ENCODE measurements at places on chromosomes 4 and X.

DNA sequence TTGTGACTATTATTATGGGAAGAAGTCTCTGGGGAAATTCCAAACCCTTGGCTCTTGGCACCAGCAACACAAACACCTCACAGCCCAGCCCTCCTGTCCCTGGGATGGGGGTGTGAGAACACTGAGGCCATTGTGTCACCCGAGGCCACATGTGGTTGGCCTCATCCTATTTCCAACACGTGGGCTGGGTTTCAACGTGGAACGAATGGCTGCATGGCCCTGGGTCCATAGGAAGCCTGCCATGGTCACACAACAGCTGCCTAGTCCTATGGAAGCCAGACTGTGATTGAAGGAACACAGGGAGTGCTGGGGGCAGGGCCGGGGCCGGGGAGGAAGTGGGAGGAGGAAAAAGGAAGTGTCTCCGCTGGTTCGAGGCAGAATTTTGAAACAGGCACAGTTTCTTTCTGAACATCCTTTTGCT lies 10.0 kb downstream of the CLCN4 start:
- DNase-seq: peak; percentile 48

GRCh38 chrX:150486011-150486410 lies 82.4 kb upstream of the MTM1 start:
- peak; percentile 30 for DNase-seq

DNA sequence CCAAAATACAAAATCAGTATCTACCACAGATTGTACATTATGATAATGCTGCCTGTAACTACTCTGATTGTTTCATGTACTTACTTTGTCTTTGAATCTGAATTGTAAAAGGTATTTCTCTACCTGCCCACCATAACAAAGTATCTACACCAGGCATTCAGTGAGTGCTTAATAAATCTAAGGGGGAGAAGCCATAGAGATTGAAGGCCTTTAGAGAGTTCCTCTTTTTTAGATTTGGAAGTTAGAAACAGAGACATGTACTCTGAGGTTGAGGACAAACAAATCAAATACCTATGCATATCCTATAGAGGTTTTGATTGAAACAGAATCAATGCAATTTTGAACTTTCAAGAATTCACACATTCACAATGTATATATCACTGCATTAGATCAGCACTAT lies 42.7 kb downstream of the SAT1 start:
- no peak for DNase-seq

- DNase-seq: no peak
These were observed 115.1 kb downstream of the CPEB2 start for GRCh38 chr4:15117270-15117946.

GRCh38 chrX:9390693-9391368 lies 74.0 kb upstream of the TBL1X start:
- DNase-seq: no peak

DNA sequence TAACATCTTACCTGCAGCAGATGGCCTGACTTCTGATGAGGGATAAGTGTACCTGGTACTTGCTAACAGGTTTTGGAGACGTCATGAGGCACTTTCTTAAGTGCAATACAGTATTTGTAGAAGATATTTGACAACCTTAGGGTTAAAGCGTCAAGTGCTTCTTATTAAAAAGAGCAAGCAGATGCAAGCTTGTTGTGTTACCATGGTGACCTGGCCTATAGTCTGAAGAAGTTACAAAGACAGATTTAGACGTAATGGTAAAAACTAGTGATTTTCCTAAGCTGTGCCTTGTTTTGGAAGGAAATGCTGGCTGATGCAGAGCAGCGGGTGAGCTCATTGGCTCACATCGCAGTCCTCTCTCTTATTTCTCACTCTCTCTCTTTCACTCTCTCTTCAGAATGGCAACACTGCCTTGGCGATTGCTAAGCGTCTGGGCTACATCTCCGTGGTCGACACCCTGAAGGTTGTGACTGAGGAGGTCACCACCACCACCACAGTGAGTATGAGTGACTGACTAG lies 243.6 kb downstream of the ANK2 start:
- DNase-seq: no peak

- DNase-seq: peak; percentile 33
These were observed 507 bp downstream of the LIN54 start for GRCh38 chr4:83010111-83010521.

GRCh38 chr4:54092405-54093323 lies 7.3 kb upstream of the GSX2 start:
- DNase-seq: no peak

DNA sequence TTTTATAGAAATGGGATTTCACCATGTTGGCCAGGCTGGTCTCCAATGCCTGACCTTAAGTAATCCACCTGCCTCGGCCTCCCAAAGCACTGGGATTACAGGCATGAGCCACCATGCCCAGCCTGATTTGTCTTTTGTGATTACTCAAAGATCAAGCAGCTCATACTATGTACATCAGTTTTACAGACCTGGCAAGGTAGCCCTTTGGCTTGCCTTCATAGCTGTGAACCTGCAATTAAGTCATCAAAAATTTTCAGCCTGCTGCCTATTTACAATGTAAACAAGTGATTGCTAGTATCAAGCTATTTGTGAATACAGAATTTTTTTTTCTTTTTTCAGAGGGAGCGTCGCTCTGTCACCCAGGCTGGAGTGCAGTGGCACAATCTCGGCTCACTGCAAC lies 46.2 kb downstream of the GSX2 start:
- DNase-seq: no peak

DNA sequence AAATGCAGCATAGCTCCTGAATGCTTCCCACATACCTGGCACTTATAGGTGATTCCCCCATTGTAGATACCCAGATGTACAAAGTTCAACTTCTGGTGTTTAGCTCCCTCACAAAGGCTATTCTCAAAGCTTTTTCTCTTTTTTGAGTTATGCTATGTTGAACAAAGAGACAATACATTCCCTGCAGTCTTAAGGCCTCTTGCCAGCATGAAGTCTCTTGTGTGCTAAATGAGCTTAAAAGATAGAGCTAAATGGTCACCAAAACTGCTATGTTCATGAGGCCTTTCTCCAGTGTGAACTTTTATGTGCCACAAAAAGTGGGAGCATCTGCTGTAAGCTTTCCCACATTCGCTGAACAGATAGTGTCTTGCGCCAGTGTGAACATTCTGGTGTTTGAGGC lies 111.2 kb upstream of the TMEM47 start:
- no peak for DNase-seq

GRCh38 chr4:177671387-177671786 lies 229.2 kb upstream of the AGA start:
- no peak for DNase-seq

DNA sequence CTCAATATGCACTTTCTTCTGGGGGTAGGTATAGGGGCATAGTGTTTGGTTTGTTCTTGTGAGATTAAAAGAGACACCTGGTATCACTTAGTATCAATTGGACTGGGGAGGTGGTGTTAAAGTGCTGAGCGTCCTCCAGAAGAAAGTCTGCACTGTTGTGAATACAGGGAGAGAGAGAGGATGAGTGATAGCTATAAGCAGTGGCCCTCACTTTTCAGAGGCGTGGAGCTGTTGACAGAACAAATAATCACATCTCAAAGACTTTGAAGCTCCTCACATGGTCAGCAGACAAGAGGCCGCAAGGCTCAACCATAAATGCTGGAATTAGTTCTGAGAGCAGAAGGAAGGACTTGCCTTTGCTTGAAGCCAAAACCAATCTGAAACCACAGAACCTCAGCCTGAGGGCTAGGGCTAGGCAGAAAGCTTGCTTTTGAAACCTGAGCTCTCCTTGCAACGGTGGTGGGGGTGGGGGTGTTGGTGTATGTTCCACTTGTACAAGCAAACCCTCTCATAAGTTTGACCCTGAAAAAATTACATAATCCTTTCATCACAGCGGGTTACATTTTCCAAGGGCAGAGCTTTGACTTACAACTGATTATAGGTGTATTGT lies 123.2 kb upstream of the SCML1 start:
- peak; percentile 76 for DNase-seq

- DNase-seq: no peak
These were observed 69.1 kb upstream of the SCOC start for GRCh38 chr4:140304346-140304745.

- DNase-seq: no peak
These were observed 118.5 kb upstream of the GUCY1A1 start for GRCh38 chr4:155548173-155548572.

GRCh38 chr4:8002525-8003309 lies 63.1 kb upstream of the AFAP1 start:
- no peak for DNase-seq

GRCh38 chr4:141416677-141417363 lies 196.1 kb downstream of the ZNF330 start:
- no peak for DNase-seq

DNA sequence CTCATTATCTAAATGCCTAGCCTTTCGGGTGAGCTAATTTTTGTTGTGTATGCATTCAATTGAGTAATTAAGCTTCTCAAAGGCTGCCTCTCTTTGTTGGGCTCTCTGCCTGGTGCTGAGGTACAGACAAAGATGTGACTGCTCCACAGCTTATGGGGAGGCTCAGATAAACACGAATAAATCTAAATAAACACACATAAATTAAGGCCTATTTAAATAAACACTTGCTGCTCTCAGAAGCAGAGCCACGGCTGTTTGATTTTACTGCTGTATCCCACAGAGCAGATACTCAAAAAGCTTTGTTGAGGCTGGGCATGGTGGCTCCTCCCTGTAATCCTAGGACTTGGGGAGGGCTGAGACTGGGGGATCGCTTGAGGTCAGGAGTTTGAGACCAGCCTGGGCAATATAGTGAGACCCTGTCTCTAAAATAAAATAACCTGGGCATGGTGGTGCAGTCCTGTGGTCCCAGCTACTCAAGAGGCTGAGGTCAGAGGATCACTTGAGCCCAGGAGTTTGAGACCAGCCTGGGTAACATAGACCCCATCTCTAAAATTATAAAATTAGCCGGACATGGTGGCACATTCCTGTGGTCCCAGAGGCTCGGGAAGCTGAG lies 8.4 kb upstream of the CD99 start:
- DNase-seq: no peak

DNA sequence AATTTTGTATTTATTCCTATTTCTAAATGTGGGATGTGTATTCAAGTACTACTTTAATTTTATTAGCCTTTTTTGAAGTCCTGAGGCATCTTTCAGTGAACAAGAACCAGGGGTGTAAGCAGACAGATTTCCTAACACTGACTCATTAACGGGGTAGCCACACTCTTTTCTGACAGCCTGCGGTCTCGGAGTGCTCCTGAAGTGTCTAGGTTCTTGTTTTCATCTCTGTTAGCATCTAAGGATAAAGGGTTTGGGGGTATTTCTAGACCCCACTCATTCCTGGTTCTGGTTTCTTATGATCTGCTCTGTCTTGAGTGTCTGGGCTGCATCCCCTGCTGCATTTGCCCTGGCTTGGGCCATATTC lies 71.9 kb downstream of the GC start:
- no peak for DNase-seq

DNA sequence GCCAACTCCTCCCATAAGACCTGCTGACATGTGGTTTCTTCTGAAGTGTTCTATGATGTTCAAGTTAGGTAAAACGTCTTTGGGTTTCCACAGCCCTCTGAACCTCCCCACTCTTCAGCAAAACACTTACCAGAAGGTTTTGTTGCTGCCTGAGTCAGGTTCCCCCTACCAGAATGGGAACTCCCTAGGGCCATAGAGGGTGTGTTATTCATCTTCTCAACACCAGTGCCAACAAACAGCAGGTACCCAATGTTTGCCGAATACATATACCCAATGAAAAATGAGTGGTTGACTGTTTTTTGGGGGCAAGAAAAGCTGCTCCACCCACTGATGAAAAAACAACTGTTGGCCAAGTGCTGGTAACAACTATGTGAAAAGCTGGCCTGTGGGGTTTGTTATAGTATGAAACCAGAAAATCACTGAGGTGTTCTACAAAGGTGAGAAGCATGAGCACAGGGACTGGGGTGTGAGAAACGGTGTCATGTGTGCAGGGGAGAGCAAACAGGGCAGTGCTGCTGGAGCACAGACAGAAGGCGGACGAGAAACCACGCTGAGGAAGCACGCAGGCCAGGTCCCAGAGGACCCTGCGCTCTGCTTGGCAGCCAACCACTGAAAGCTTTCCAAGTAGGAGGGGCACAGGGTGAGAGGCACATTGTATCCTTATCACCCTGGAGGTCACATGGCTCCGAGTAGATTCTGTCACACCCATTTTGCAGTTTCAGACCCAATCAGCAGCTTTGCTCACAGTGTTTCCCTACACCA lies 28.8 kb downstream of the ATP8A1 start:
- DNase-seq: no peak

GRCh38 chr4:20046179-20046578 lies 205.5 kb upstream of the SLIT2 start:
- DNase-seq: no peak

GRCh38 chr4:47852136-47852535 lies 14.3 kb upstream of the CORIN start:
- peak; percentile 46 for DNase-seq

DNA sequence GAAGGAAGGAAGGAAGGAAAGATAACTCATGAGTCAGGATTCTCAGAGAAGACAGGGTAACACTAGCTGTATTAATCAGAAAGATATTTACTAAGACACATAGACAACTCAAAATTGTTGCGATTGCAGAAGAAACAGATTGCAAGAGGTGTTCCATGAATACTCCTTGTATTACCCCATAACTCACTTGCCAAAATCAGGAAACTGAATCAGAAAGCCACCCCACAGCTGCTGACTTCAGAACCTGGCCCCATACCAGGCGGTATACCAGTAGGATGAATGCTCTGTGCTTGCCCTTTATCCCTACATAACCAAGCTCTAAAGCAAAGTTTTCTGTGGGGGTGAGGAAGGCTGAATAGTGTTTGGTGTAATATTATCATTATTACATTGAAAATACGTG lies 468.5 kb downstream of the IQCM start:
- DNase-seq: no peak

GRCh38 chrX:54043541-54044125 lies 640 bp downstream of the PHF8 start:
- peak; percentile 38 for DNase-seq

DNA sequence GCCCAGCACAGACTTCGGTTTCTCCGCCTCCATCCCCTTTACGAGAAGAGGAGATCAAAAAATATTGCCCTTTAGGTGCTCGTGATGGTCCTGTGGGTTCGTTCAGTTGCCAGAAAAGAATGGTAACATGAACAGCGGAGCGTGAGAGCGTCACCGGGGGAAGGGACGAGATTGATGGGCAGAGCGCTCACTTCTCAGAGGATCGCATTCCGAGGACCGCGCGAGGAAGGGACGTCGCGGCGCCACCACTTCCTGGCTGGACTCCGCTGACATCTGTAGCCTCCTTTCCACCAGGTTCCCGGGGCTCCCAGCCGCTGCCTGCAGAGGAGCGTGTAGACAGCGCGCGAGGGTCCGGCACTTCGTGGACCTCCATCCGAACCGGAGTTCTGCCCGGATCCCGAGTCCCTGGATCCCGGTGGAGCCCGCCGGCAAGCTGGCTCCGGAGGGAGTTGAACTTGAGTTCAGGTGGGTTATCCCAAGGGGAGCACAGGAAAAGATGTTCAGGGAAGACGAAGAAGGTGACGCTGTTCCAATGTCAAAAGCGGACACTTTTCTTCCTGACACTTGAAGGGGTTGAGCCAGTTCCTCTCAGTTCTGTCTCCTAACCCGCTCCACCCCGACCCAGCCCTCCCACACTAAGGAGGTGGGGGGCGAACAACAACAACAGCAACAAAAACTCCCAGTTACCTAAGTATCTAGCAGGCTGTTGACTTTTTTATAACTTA lies 484 bp downstream of the GALNTL6 start:
- no peak for DNase-seq

- no peak for DNase-seq
These were observed 146.7 kb upstream of the CXXC4 start for GRCh38 chr4:104641418-104641817.

- no peak for DNase-seq
These were observed 256.8 kb downstream of the TRIML1 start for GRCh38 chr4:188396037-188396436.

Data from mammary epithelial cell (primary cell).